ENCODE measurements at places on chromosomes 7 and 10. TPM values are rescaled to one million over a fixed set of nuclear protein-coding genes. Genes with fewer than 3 reads are reported as not detected.

The CDHR1 gene
- polyA plus RNA-seq = 0.03 TPM

The ANKRD7 gene
- polyA plus RNA-seq = 0.30 TPM

DNA sequence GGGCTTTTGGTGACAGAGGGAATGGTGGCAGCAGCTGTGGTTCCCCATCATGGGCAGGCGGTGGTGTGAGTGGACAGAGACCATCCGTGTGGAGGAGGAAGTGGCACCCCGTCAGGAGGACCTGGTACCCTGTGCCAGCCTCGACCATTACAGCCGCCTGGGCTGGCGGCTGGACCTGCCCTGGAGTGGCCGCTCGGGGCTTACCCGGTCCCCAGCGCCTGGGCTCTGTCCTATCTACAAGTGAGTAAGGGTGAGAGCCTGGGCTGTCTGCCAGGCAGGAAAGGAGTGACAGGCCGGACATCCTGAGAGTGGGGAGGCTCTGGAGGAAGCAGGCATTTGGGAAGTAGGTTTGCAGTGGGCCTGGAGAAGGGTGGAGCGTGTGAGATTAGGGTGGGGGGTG, 2.9 kb upstream of the ZNF467 start:
- no peaks in the 10 kb centered on the region for H3K36me3 ChIP-seq
- no peak overlapping the region for H3K27ac ChIP-seq
- DNase-seq = peak; percentile 74
- H3K4me1 ChIP-seq = peaks cover under 1% of the 10 kb centered on the region
- H3K4me3 ChIP-seq = peak overlapping the region; percentile 36

DNA sequence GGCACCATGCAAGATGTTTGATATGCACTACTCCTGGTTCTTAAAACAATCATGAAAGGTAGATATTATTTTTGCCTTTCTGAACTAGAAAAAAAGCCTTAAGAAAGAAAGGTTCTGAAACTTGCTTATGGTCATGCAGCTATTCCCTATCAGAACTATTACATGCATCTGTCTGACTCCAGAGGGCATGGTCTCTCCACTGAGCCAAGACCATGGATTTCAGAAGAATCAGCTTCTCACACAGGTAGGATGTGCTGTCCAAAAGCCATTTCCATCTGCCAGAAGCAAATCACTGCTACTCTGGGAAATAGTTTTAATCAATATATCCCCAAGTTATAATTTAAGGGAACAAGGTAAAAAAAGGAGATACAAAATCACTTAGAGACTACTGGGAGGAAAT, 69.5 kb downstream of the STK17A start:
- H3K36me3 ChIP-seq = no peaks in the 10 kb centered on the region
- no peak for DNase-seq
- no peak overlapping the region for H3K4me3 ChIP-seq
- no peaks in the 10 kb centered on the region for H3K27me3 ChIP-seq

The TFR2 gene
- polyA plus RNA-seq = not detected

DNA sequence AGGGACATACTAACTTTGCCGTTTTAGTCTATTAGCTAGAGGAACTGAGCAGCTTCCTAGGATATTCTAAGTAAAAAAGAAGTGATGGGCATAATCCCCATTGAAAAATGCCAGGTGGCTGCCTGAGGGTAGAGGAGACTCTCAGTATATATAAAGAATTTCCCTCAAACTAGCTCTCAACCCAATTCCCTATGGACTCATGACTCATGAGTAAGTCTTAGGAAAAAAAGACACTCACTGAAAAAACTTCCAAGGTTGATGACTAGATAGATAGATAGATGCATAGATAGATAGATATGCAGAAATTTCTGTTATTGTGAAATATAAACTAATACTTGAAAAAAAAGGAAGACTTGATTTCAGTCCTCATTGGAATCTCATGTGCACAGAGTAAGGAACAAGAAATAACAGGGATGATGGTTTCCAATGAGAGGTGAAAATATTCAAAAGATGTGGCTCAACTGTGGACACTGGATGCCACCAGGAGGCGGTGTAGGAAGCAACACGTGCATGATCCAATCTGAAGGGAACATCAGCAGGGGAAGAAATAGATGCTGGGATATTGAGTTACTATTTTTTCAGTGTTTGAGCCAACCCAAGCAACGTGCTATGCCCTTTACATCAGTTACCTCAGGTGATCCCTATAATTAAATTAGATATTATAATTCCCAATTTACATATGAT, 711.0 kb upstream of the LRRTM3 start:
- DNase-seq = no peak
- H3K4me1 ChIP-seq = no peaks in the 10 kb centered on the region
- H3K4me3 ChIP-seq = no peak overlapping the region
- no peaks in the 10 kb centered on the region for H3K27me3 ChIP-seq
- no peaks in the 10 kb centered on the region for H3K36me3 ChIP-seq

GRCh38 chr7:132666071-132666773, 90.0 kb upstream of the PLXNA4 start:
- H3K27ac ChIP-seq = no peak overlapping the region
- no peaks in the 10 kb centered on the region for H3K27me3 ChIP-seq
- no peaks in the 10 kb centered on the region for H3K36me3 ChIP-seq
- H3K4me3 ChIP-seq = no peak overlapping the region

- H3K4me3 ChIP-seq = no peak overlapping the region
- H3K27ac ChIP-seq = no peak overlapping the region
- H3K4me1 ChIP-seq = peaks cover 20% of the 10 kb centered on the region
- H3K36me3 ChIP-seq = no peaks in the 10 kb centered on the region
These were observed 37.0 kb downstream of the AGAP3 start for GRCh38 chr7:151123158-151123821.

The DYDC2 gene
- polyA plus RNA-seq = not detected
